ENCODE measurements at places on chromosomes 16 and 17. TPM values are rescaled to one million over a fixed set of nuclear protein-coding genes. Genes with fewer than 3 reads are reported as not detected.

C16orf46 gene
- total RNA-seq: not detected

RAPGEFL1 gene
- total RNA-seq: 58.6 TPM

CLEC19A gene
- not detected for total RNA-seq

CPSF4L gene
- total RNA-seq: not detected

KRT20 gene
- total RNA-seq: not detected

NPIPA8 gene
- not detected for total RNA-seq

NLRC5 gene
- total RNA-seq: 0.28 TPM

ZNF205 gene
- 20.3 TPM for total RNA-seq

KRTAP9-4 gene
- total RNA-seq: not detected

IL17C gene
- total RNA-seq: not detected

TOM1L1 gene
- total RNA-seq: 41.7 TPM

ZG16 gene
- total RNA-seq: not detected

ADPRM gene
- 6.7 TPM for total RNA-seq

LRRC75A gene
- not detected for total RNA-seq
